ENCODE measurements at places on chromosomes 6 and 20. TPM values are rescaled to one million over a fixed set of nuclear protein-coding genes. Genes with fewer than 3 reads are reported as not detected.
A peak's percentile ranks its signal among the peaks of the same experiment; 100 is the strongest.

DNA sequence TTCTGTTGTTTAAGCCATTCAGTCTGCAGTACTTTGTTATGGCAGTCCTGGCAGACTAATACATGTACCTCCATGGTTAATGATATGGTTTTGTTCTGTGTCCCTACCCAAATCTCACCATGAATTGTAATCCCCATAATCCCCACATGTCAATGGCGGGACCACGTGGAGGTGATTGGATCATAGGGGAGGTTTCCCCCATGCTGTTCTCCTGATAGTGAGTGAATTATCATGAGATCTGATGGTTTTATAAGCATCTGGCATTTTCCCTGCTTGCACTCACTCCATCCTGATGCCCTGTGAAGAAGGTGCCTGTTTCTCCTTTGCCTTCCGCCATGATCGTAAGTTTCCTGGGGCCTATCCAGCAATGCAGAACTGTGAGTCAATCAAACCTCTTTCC is 57.5 kb upstream of the NT5E start:
- no peak for DNase-seq

The ROMO1 gene
- 116 TPM for total RNA-seq

- DNase-seq, result no peak
These were observed 4.1 kb upstream of the TXLNB start for GRCh38 chr6:139295901-139296300.

The BTN1A1 gene
- not detected for total RNA-seq

The ABHD16B gene
- total RNA-seq, result not detected

The C6orf132 gene
- 4.3 TPM for total RNA-seq

GRCh38 chr6:97203343-97203742 is 79.7 kb downstream of the MMS22L start:
- no peak for DNase-seq

DNA sequence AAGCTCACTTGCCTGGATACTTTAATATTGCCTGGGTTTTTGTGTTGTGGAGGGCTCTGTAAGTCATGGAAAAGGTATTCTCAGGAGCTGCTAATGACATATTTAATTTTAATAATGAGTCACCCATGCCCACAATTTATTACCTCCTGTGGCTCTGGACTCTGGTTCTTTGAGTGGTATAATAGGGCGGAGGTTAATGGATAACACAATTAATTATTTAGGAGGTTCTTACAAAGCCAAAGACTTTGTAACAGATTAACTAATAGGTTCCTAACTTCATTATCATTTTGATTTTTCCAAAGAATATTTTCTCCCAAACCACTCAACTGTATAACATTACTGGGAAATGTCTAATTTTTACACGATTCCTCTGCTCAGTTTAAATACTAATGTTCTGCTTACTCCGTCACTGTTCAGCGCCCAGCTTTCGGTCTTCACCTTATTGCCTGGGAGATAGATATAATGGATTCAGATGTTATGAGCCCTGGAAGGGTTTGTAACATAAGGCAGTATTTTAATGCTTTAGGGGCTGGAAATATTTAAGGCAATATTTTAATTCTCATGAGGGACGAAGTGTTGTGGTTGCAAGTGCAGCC is 29.4 kb downstream of the PHACTR3 start:
- DNase-seq, result no peak

GRCh38 chr20:19830211-19830785 is 72.2 kb downstream of the RIN2 start:
- DNase-seq, result no peak

DNA sequence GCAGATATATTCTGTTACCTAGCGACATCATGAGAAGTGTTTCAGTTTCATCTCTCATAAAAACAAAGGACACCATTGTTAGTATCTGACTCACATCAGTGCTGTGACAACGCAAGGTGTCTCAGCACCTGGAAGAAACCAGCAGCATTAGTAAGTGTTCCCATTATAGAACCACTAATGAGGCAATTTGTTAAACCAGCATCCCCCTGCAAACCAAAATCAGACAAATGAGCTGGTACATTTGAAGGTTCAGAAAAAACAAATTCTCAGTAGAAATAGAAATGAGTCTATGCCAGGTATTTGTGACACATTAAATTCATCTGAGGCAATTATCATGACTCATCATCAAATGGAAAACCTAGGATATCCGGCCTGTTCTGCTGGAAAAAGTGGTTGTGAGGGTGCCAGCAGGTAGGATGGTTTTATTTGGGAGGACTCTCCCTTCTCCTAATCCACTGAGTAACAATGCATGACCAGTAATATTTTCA is 151.7 kb downstream of the TMEM200A start:
- no peak for DNase-seq

GRCh38 chr6:88983532-88983931 is 20.1 kb upstream of the RNGTT start:
- DNase-seq, result no peak

GRCh38 chr6:138428944-138429598 is 25.0 kb downstream of the HEBP2 start:
- DNase-seq, result no peak

DNA sequence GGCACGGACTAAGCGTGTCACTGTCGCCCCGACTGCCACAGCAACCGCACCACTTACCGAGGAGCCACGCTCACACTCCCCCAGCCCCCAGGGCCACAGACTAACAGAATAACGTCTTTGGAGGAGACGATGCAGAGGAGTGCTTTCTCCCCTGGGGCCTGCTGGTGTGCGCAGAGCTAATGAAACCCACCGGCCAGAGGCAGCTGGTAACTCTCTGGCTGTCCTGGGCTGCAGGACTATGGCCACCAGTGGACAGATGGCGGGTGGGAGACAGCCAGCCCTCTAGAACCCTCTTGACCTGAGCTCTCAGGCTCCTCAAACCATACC is 228.0 kb downstream of the DLL1 start:
- no peak for DNase-seq

DNA sequence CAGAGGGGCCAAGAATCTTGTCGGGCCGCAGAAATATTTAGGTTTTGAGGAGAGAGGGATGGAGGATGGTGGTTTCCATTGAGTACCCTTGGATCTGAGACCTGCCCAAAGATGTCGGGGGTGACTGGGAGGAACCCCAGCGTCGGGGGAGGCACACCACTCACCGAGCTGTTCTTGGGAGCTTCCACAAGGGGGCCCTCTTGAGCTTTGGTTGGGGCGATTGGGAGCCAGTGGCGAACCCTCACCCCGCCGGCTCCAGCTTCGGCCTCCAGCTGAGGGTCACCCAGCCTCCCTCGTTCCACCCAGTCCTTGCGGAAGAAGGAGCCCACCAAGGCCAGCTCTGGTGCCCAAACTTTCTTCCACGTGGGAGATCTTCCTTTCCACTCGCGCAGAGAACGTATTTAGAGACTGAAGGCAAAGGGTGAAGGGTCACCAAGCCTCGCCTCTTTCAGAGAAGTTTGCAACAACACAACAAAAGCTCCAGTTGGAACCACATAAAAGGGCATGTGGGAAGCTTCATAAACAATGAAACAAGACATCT is 33.6 kb downstream of the APCDD1L start:
- DNase-seq, result no peak

The CLDN20 gene
- not detected for total RNA-seq

The PEDS1 gene
- total RNA-seq, result 63.7 TPM

- no peak for DNase-seq
These were observed 32.4 kb downstream of the DUSP22 start for GRCh38 chr6:324729-325125.

DNA sequence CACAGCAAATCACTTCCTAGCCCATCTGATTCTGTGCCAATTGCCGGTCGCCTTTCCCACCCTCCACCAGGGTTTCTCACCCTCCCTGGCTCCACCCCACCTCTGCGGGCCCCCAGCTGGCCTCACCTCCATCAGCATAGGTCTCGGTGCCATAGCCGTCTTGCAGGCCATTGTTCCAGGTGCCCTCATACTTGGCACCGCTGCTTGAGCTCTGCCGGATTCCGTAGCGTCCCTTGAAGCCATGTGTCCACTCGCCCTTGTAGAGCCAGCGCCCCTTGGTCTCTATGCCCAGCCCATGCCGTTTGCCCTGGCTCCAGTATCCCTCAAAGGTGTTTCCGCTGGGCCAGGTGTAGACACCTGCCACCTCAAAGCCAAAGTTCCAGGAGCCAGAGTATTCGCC is 787 bp downstream of the JPH2 start:
- no peak for DNase-seq

DNA sequence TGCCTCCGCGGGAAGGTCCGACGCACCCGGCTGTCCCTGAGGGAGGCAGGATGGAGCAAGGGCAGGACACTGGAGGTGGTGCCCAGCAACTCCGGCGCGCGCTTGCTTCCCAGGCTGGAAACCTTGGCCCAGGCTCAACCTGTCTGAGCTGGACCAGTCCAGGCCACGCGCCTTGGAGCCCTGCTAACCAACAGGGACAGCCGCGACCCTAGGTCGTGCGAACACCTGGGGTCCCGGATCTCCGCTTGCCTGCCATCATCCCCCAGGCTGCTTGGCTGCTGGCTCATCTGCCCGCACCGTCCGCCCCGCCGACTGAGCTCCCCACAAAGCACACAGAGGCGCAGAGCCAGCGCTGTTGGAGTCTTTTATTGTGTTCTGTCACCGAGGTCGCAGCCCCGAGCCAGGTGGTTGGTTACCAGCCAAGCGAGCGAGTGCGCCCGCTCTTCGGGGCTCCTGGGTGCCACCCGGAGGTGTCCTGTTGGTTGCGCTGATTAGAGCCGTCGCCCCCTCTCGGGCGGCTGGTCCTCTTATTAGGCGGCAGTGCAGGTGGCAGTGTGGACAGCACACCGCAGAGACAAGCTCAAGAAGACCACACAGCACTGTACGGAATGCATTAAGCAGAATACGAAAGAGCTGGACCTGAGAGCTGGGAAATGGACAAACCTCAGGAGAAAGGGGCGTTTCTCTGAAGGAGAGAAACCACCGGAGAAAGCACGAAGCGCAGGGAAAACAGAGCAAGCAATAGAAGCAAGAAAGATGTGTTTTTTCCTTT is 3.8 kb downstream of the COL12A1 start:
- no peak for DNase-seq

DNA sequence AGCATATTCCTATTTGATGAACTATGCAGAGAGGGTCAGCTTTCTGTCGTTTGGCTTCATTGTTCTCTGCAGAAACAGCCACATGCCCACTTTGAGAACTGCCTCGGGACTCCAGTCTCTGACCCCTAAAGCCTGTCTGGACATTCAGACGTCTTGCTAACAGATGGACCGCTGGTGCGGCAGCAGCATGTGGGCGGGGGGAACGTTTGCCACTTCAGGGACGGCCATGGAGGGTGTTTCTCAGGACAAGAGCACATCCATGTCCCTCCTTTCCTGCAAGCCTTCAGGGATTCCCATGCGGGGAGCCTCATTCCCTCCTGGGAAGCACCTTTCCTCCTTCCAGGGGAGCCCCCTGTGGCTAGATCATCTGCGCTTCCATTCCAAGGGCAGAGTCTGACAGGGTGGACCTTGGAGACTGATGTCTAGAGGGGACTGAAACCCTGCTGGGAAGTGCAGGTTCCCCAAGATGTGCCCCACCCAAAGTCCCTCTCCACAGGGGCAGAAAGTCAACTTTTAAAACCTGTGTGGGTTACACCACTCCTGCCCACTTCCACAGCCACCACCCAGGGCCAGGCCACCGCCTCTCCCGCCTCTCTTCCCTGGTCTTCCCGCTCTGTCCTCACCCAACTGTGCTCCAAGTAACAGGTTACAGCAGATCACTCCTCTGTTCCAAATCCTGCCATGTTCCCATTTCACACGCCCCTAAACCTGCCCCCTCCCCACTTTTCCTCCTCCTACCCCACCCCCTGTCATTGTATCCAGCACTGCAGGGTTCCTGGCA is 94.8 kb upstream of the PMEPA1 start:
- no peak for DNase-seq

The C6orf58 gene
- 0.73 TPM for total RNA-seq

The HLA-DQB2 gene
- total RNA-seq, result not detected

The NRN1 gene
- total RNA-seq, result 0.21 TPM

DNA sequence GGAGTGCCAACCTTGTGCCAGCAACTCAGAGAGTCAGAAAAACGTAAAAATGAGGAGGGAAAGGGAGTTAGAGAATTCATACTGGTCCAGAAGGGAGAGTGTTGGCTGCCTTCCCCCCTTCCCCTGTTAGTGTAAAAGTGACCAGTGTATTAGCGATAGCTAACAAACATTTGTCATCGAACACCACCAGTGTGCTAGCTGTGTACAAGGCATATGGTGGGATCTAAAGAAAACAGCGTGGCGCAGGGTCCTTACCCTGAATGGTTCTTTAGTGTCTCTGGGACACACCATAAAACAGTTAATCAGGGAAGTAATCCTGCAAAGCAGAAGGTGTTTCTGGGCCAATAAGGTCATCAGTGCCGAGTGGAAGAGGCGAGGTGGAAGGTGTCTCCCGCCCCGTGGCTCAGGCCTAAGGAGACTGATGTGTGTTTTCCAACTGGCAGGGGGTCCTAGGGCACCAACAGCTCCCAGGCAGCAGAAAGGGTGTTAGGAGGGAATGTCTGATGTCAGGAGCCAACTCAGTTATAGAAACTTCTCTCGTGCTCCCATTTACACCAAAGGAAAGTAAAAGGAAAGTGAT is 91.9 kb downstream of the TCP11 start:
- no peak for DNase-seq

DNA sequence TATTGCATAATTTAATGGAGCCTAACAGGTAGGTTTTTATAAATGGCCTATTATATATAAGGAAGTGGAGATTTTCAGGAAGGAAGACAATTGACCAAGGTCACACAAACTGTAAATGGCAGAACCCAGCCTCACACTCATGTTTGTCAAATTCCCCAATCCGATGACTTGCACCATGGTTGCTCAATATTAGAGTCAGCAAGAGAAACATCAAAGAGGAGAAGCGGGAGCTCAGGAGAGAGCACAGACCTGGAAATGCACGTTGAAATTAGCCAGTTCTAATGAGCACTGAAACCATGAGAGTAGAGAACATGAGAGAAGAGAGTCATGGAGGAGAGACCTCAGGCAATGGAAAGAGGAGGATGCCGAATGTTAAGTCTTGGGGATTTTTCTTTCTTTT is 13.5 kb upstream of the MLIP start:
- no peak for DNase-seq

The DLL1 gene
- total RNA-seq, result 1.6 TPM

- peak; percentile 68 for DNase-seq
These were observed 129.3 kb downstream of the DTNBP1 start for GRCh38 chr6:15533379-15534026.

- no peak for DNase-seq
These were observed 6.0 kb upstream of the HCK start for GRCh38 chr20:32045999-32046398.

- DNase-seq, result no peak
These were observed 86.8 kb downstream of the MOXD1 start for GRCh38 chr6:132314432-132314831.

All from osteocyte (in vitro differentiated cells).